ENCODE measurements at places on chromosomes 4 and X.

DNA sequence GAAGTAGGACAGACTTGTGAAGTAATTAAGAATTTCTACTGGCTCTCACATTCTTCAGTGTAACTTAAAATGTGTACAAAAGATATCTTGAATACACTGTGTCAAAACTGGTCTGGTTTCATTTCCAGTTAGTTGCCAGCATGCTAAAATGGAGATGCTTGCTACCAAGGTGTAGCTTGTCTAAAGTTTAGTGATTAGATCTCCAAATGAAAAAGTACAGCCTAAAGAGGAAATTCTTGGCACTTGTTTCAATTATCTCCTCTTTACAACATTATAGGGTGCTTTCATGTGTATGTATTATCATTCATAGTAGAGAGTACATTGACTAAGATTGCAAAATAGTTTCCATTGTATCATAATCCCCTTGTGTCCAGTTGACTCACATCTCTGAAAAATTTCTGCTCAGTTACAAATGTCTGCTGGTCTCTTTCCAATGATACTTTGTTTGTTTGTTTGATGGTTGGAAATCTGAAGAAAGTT, 97.3 kb upstream of the SPRY1 start:
- DNase-seq, result no peak

GRCh38 chr4:54723220-54723619, 65.5 kb downstream of the KIT start:
- DNase-seq, result no peak

GRCh38 chrX:15150586-15150985, 119.3 kb downstream of the ASB9 start:
- no peak for DNase-seq

DNA sequence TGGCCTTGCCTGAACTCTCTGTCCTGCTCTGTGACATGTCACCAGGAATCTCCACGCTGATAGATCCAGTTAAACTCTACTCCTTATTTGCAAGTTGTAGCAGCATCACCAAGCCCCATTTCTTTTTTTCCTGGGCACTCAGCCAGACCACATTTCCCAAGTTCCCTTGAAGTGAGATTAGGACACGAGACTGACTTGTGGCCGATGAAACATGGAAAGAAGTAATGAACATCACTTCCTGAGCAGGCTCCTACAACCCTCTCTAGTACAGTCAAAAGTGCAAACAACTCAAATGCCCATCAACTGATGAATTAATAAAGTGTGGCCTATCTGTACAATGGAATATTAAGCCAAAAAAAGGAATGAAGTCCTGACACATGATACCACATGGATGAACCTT, 74.6 kb downstream of the MAP3K15 start:
- no peak for DNase-seq

- DNase-seq, result no peak
Observed at GRCh38 chr4:10670321-10670720, 14.2 kb downstream of the CLNK start.

GRCh38 chr4:182825003-182825402, 92.2 kb downstream of the DCTD start:
- DNase-seq, result no peak

- DNase-seq, result no peak
Observed at GRCh38 chrX:33183361-33183760, 28.0 kb downstream of the DMD start.

- DNase-seq, result no peak
Observed at GRCh38 chrX:48761674-48762471, at the start of gene GLOD5. TSS of gene GLOD5 (plus strand) at chrX:48761747. CDS start at chrX:48761791, 44 bp downstream.

DNA sequence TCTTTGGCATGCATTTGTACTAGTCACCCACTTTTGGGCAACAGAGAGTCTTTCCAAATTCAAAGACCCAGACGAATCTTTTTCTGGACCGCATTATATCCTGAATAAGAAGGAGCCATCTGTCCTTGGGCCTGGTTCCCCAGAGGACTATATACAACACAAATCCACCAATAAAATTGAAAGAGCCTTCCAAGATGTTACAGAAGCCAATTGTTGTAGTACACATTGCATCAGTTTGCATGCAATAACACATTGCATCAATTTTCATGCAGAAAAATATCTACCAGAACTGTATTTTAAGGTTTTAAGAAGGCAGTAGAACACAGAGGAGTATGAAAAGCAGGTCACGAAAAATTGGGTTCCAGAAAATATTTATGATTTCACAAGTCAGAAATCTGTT, 203.2 kb downstream of the HTR2C start:
- no peak for DNase-seq

DNA sequence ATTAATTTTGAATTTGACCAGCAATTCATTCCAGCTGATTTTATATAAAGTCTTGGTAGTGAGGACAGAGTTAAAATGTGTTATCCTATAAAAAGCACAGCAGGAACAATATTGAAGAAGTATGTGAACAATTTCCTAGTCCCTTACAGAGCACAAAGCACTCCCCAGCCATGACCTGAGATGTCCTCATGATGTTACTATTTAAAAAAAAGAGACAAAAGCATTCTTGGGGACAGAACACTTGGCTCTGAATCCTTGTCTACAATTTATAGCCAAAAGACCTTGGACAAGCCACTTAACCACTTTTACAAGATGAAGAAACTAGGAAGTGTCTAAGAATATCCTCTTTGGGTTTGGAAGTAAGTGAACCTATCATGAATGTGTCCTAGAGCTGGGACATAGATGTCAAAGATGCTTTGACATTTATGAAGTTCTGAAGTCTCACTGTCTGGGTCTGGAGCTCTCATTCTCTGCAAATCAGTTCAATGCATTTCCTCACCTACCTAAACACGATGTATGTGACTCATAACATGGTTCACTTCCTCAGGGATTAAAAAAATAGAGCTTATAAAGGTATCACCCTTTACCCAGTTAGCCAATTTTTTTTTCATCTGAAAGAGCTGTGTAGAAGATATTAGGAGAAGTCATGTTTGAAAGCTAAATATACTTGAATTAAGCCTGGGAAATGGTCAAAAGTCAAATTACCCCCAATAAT, 61.4 kb downstream of the IGFBP7 start:
- DNase-seq, result no peak

DNA sequence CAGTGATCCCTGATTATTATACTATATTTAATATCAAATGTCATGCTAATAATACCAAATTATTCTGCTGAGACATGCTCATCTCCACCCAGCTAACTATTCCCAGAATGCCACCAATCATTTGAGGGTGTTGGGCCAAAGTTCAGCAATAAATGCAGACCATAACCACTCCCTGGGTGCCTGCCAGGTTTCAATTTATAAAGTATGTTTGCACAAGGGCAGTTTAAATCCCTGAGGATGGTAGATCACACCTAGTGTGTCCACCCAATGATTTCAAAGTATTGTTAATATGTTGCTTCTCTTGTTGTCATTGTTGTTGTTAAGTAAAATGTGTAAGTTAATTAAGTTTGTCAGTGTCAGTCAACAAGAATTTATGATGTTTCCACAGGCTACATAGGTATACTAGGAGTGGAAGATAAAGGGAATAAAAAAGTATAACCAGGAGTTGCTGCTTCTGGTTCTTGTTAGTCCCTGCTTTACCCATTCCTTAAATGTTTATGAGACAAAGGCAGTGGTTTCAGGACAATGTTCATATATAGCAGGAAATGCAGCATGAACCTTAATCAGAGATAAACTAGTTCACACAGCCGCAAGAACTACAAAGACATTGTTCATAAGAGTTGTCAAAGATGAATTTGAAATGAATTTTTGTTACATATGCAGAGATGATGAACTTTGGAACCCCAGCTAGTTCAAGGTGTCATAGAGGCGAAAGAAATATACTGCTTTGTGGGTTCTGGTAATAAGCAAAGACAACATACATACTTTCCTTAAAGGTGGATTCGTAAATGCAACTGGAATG, 25.5 kb downstream of the HPGD start:
- DNase-seq, result no peak

GRCh38 chrX:20451929-20452328, 185.2 kb upstream of the RPS6KA3 start:
- no peak for DNase-seq

DNA sequence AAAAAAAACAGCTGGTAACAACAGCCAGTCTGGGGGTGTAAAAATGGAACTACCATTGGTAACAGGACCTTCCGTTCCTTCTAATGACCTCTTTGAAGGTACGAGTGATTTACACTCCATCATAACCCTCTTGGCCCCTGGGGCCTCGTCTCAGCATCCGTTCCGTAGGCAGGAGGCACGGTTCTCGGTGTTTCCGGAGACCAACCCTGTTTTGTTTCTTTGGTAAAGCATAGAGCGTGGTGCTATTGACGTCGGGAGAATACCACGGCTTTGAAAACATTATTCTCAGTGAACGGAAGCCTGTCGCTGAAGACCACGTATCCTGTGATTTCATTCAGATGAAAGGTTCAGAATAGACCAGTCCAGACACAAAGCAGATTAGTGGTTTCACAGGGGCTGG, 198.9 kb downstream of the ASMT start:
- no peak for DNase-seq

DNA sequence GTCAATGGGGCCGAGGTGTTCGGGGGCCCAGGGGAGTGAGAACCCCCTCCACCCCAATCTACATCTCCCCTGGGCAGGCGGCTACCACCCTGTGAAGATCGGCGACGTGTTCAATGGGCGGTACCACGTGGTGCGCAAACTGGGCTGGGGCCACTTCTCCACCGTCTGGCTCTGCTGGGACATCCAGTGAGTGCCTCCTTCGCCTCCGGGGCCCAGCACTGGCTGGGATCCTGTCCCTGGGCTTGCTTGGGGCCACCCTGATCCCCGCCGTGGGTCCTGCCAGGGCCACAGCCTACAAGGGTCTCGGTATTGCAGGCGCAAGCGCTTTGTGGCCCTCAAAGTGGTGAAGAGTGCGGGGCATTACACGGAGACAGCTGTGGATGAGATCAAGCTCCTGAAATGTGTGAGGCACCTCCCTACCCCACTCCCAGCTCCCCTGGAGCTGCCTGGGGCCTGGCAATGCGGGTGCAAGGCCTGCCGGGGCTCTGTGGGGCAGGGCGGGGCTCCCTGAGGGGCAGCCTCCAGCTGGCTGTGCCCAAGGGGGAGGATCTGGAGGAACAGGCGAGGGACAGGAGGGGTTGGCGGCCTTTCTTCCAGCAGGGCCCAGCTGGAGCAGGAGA, 697 bp downstream of the SRPK3 start:
- no peak for DNase-seq

DNA sequence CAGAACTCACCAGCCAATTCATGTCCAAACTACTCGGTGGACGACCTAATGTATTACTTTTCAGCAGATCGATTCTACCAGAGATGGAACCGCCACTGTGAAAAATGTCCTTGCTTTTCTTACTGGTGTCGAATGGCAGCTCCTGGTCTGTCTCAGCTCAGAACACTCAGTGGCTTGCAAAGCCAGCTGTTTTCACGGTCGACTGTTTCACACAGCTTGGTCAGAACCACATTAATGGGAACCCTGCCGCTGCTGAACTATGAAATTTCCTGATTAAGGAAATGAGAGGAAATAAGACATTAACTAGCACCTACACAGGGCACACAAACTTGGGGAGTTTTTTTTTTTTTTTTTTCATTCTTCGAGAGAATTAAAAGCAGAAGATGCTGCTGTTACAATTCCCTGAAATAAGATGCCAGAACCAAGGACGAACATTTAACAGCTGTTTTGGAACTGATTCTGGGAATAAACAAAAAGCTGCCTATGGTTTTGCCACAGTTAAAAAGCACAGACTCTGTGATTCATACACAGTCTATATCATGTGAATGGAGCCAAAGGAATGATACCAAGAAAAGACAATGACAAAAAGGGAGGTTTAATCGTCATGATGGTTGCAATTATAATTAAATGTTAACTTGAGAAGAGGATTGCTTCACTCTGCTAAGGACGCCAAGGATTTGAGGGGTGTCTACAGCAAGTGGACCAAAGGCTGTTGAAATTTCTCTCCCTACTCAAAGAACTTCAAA, 31.3 kb downstream of the SUPT20HL2 start:
- DNase-seq, result no peak

DNA sequence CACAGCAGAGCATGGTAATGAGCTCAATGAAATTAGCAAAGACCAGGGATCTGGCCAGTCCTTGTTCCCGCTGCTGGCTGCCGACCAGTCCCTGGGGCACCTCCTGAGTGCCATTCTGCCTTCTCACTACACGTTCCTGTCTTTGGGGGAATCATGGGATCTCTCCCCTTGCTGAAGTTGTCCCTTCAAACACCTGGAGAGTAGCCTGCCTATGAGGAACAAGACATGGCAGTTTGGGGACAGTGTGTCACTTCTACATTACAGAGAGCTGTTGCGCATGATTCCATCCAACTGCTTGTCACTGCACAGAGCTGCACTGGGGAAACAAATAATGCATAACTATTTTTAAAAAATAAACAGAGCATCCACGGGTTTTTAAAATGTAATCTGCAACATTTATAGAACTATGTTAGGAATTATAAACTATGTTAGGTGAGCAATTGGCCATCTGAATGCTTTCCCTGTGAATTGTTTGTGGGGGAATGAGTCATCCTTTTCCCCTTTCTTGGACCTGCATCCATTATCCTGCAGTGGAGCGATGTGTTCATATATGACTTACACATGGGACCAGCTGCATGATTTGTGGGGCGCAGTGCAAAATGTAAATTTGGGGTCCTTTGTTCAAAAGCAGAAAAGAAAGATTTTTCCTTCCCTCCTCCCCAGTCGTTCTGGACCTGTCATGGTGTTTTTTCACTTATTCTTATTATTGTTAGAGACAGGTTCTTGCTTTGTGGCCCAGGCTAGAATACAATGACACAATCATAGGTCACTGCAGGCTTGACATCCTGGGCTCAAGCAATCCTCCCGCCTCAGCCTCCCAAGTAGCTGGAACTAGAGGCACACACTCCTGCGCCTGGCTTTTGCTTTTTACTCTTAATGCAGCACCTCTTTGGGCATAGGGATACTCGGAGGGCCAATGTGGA, 115.0 kb upstream of the TBL1X start:
- DNase-seq, result no peak

- no peak for DNase-seq
Observed at GRCh38 chr4:53931461-53931961, 132.9 kb downstream of the CHIC2 start.

- no peak for DNase-seq
Observed at GRCh38 chr4:25767877-25768725, 94.7 kb downstream of the SEL1L3 start.

- no peak for DNase-seq
Observed at GRCh38 chr4:139469216-139469615, 15.3 kb downstream of the RAB33B start.

GRCh38 chrX:41131766-41132165, 46.5 kb downstream of the USP9X start:
- no peak for DNase-seq

DNA sequence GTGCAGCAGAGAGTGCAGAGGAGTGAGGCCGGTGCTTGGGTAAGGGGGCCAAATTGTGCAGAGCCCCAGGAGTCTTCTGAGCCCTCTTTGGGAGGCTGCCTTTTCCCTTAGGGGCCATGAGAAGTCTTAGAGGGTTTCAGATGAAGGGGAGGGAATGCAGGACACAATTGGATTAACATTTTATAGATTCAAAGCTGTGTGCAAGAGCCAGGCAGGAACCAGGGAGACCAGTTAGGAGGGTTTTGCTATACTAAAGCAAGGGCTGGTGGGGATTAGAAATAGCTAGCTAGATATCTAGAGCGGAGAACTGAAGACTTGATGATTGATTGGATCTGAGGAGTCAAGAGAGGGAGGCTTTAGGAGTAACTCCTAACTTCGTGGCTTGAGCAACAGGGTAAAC, 49.5 kb upstream of the SETD7 start:
- no peak for DNase-seq

Data from stimulated activated CD4-positive, alpha-beta T cell treated with anti-CD3 and anti-CD28 coated beads, Interleukin-1b, Interleukin-23, amount 100 ng/mL, for 4 hours (primary cell).